SJSA1 (cell line): ENCODE measurements at places on chromosomes 5 and 9. TPM values are rescaled to one million over a fixed set of nuclear protein-coding genes. Genes with fewer than 3 reads are reported as not detected.

Gene C5orf34
- 16.5 and 27.8 TPM in 2 replicates for total RNA-seq

- H3K4me3 ChIP-seq, result no peak overlapping the region
- no peaks in the 10 kb centered on the region for H3K27me3 ChIP-seq
- H3K36me3 ChIP-seq, result no peaks in the 10 kb centered on the region
- no peaks in the 10 kb centered on the region for H3K4me1 ChIP-seq
Measured at GRCh38 chr5:137572042-137572695, 73.0 kb upstream of the SPOCK1 start.

- no peaks in the 10 kb centered on the region for H3K4me1 ChIP-seq
- H3K27me3 ChIP-seq, result no peaks in the 10 kb centered on the region
- no peak overlapping the region for H3K27ac ChIP-seq
- no peak for DNase-seq
- H3K4me3 ChIP-seq, result no peak overlapping the region
- H3K36me3 ChIP-seq, result no peaks in the 10 kb centered on the region
Measured at GRCh38 chr9:72292874-72293607, 72.0 kb downstream of the ZFAND5 start.

DNA sequence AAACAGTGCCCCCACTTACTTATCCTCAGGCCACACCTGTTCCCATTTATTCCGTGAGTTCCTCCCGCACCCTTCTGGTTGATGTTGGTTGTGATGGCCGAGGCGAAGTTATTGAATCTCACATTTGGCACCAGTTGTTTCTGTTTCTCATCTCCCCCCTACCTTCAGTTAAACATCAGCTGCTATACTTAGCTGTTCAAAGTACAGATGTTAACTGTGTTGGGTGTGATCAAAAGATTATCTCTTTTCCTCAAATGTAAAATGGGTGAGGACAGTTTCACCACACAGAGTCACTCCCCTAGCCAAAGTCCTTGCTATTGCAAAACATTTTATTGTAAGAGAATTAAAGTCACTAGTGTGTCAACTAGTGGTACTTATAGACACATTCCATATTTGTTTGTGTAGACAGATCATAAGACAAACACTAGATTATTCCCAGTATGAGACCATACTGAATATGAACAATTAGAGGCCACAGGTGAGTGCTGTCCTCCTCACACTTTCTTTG lies 43.2 kb upstream of the PRSS3 start:
- no peaks in the 10 kb centered on the region for H3K4me1 ChIP-seq
- no peak overlapping the region for H3K27ac ChIP-seq
- no peak overlapping the region for H3K4me3 ChIP-seq

GRCh38 chr9:33151007-33151557 lies 16.1 kb downstream of the B4GALT1 start:
- DNase-seq, result peak; percentile 45
- H3K4me1 ChIP-seq, result peaks cover 16% of the 10 kb centered on the region
- no peak overlapping the region for H3K4me3 ChIP-seq
- H3K27ac ChIP-seq, result peak overlapping the region; percentile 21; the same call in 1 of the 2 replicates

Gene CNOT8
- 87.9 and 102 TPM in 2 replicates for total RNA-seq

GRCh38 chr9:68793605-68794343 lies 88.7 kb downstream of the PIP5K1B start:
- H3K4me3 ChIP-seq, result no peak overlapping the region
- peaks cover 5% of the 10 kb centered on the region; the same call in 1 of the 2 replicates for H3K27me3 ChIP-seq
- H3K27ac ChIP-seq, result no peak overlapping the region
- DNase-seq, result no peak
- H3K36me3 ChIP-seq, result no peaks in the 10 kb centered on the region

GRCh38 chr9:7137571-7137970 lies 379.8 kb downstream of the KDM4C start:
- no peak overlapping the region for H3K4me3 ChIP-seq
- no peaks in the 10 kb centered on the region for H3K27me3 ChIP-seq
- H3K36me3 ChIP-seq, result no peaks in the 10 kb centered on the region
- H3K4me1 ChIP-seq, result no peaks in the 10 kb centered on the region
- H3K27ac ChIP-seq, result no peak overlapping the region
- no peak for DNase-seq

GRCh38 chr5:58496488-58496887 lies 5.3 kb downstream of the GAPT start:
- no peaks in the 10 kb centered on the region for H3K4me1 ChIP-seq
- peaks cover 4% of the 10 kb centered on the region; the same call in 1 of the 2 replicates for H3K27me3 ChIP-seq
- H3K36me3 ChIP-seq, result no peaks in the 10 kb centered on the region
- no peak overlapping the region for H3K4me3 ChIP-seq
- no peak overlapping the region for H3K27ac ChIP-seq

GRCh38 chr5:152306386-152306785 lies 98.7 kb downstream of the NMUR2 start:
- no peak for DNase-seq
- H3K4me1 ChIP-seq, result no peaks in the 10 kb centered on the region
- no peak overlapping the region for H3K27ac ChIP-seq
- H3K27me3 ChIP-seq, result no peaks in the 10 kb centered on the region

- H3K27ac ChIP-seq, result no peak overlapping the region
- no peak for DNase-seq
- H3K4me1 ChIP-seq, result no peaks in the 10 kb centered on the region
Measured at GRCh38 chr5:68353605-68354004, 138.0 kb downstream of the PIK3R1 start.

GRCh38 chr5:61055434-61056006 lies 106.7 kb downstream of the SMIM15 start:
- H3K27ac ChIP-seq, result no peak overlapping the region
- no peaks in the 10 kb centered on the region for H3K36me3 ChIP-seq
- DNase-seq, result peak; percentile 32
- peaks cover 35% of the 10 kb centered on the region for H3K4me1 ChIP-seq
- H3K4me3 ChIP-seq, result no peak overlapping the region

GRCh38 chr9:100554935-100555401 lies 22.9 kb upstream of the CAVIN4 start:
- no peaks in the 10 kb centered on the region for H3K36me3 ChIP-seq
- H3K4me3 ChIP-seq, result no peak overlapping the region
- no peaks in the 10 kb centered on the region for H3K4me1 ChIP-seq
- H3K27ac ChIP-seq, result no peak overlapping the region

GRCh38 chr9:1979741-1980367 lies 35.3 kb upstream of the SMARCA2 start:
- peaks cover 9% of the 10 kb centered on the region; the same call in 1 of the 2 replicates for H3K4me1 ChIP-seq
- no peak overlapping the region for H3K27ac ChIP-seq
- H3K27me3 ChIP-seq, result no peaks in the 10 kb centered on the region
- no peak overlapping the region for H3K4me3 ChIP-seq
- DNase-seq, result peak; percentile 26
- no peaks in the 10 kb centered on the region for H3K36me3 ChIP-seq

DNA sequence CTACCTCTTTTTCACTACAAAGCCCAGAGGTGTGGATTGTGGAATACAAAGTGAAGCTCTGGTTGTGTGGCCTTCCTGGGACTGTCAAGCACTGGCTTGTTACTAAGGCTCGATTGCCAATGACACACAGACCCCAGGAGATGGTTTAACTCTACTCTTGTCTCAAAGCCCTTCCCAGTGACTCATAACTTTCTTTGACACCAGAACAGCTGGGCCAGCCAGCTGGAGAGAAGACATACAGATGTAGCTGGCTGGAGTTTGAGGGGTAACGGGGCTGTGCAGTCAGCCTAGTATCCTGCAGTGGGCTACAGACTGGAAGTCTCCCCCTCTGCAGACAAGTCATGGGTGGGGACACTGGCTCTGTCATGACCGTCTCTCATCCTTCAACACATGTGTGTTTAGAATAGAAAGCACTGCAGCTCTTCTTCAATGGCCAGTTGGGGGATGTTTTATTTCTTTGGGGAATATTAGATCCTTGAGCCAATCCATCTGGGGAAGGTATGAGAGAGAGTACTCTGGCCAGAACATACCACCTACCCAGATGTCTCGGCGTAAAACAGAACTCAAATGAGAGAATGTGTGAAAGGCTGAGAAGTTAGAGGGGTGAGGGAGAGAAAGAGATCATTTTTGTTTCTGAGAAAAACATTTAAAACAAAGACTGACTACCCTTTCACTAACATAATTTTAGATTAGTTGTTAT lies 53.3 kb downstream of the SEMA6A start:
- no peaks in the 10 kb centered on the region for H3K36me3 ChIP-seq
- no peak overlapping the region for H3K27ac ChIP-seq
- no peak for DNase-seq
- H3K27me3 ChIP-seq, result 0 out of 2 replicates have a peak, but pooled peaks cover 5% of the 10 kb centered on the region
- H3K4me3 ChIP-seq, result no peak overlapping the region

Gene IL33
- total RNA-seq, result not detected in 2 replicates

Gene NME5
- total RNA-seq, result not detected in 2 replicates

DNA sequence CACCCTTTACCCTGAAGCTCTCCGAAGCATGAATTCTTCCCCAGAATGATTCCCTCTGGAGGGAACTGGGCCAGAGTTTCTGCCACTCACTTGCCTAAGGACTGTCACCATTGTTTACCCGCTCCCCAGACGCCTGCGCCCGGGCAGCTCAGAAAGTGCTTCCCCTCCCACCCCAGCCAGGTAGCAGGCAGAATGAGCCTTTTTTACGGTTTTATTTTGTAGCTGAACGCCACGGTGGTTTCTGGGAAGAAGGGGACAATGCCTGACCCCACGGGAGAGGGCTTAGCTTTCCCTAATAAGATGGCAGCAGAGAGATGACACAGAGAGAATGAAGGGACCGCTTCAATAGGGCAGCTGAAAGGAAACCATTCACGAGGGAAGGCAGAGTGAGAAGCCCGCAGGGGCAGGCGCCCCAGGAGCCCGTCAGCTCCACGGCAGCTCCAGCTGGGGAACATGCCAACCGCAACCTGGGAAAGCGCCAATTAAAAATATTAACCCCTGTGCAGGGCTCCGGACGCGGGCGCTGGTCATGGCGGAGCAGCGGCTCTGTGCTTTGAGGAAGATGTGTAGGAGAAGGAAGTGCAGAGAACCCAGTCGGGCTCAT lies 20.4 kb upstream of the NTNG2 start:
- no peak for DNase-seq
- H3K27ac ChIP-seq, result no peak overlapping the region
- no peak overlapping the region for H3K4me3 ChIP-seq

DNA sequence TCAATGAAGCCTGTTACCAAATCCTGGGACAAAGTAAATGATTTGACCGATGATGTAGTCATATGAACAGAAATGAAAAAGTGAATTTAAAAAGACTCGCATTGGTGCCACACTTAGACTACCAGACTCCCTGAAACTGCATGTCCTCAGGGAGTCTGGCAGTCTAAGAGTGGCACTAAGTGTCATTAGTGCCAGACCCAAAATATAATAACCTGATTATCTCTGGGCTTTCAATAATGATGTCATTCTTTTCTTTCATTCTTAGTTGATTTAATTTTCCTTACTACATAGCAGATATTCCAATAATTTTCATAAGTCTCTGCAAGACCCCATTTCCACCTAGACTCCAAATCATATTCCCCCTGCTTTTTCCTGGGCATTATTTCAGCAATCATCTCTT lies 59.0 kb downstream of the OR2K2 start:
- no peak overlapping the region for H3K4me3 ChIP-seq
- no peaks in the 10 kb centered on the region for H3K36me3 ChIP-seq
- no peaks in the 10 kb centered on the region for H3K27me3 ChIP-seq
- no peak for DNase-seq
- no peak overlapping the region for H3K27ac ChIP-seq

Gene PLAC8L1
- not detected in 2 replicates for total RNA-seq

Gene APBA1
- total RNA-seq, result 4.5 and 11.0 TPM in 2 replicates

DNA sequence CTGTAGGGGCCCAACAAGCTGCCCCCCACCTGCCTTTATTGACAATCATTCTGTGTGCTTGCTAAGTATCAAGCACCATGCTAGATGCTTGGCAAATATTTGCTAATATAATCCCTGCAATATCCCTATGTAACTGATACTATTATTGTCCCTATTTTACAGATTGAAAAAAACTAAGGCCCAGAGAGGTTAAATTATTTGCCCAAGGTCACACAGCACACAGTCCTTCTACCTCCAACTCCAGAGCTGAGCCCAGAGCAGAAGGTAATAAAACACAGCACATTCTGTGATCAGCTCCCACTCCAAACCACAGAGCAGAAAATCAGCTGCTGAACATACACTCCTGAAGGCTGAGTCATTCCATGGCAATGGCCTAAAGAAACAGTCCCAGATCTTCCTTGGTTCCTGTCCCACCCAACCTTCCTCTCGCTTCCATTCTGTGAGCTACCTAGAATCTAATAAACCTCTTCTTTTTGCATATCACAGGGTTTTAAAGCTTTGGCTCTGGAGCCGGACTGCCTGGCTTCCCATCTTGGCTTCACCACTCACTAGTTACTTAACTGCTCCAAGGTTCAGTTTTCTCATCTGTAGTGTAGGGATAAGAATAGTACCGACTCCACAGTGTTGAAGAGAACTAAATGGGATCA lies 66.7 kb upstream of the ADRA1B start:
- no peak overlapping the region for H3K27ac ChIP-seq
- DNase-seq, result peak; percentile 67
- H3K36me3 ChIP-seq, result no peaks in the 10 kb centered on the region
- no peak overlapping the region for H3K4me3 ChIP-seq

- no peaks in the 10 kb centered on the region for H3K36me3 ChIP-seq
- no peak for DNase-seq
- no peaks in the 10 kb centered on the region for H3K27me3 ChIP-seq
- H3K4me1 ChIP-seq, result peaks cover 28% of the 10 kb centered on the region
Measured at GRCh38 chr5:170501931-170502330, 1.9 kb upstream of the KCNIP1 start.

DNA sequence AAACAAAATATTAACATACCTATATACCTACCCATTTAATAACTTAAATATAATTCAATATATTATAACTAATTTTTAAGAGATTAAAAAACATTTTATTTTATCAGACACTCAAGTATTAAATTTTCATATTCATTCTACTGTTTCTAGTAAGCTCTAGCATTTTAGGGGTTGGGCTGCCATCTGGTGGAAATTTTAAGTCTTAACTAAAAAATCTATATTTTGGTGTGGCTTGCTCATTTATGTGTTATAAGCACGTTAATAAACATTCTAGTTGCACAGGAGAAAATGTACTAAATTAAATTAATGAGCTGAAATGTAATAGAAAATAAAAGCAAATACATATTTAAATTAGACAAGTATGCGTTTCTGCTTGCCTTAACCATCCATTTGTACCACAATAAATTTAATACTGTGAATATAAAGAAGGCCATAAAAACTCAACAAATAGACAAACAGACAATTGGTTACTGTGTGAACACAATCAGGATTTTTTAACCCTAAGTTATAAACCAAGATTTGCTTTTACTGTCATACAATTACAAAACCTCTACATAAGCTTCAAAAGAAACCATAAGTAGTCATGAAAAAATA lies 1728.3 kb upstream of the CDH9 start:
- no peak for DNase-seq
- no peak overlapping the region for H3K27ac ChIP-seq
- no peak overlapping the region for H3K4me3 ChIP-seq
- no peaks in the 10 kb centered on the region for H3K27me3 ChIP-seq

Gene TGFBI
- 172 and 185 TPM in 2 replicates for total RNA-seq
